RWPE2 (cell line): ENCODE measurements at places on chromosomes 4 and X.

DNA sequence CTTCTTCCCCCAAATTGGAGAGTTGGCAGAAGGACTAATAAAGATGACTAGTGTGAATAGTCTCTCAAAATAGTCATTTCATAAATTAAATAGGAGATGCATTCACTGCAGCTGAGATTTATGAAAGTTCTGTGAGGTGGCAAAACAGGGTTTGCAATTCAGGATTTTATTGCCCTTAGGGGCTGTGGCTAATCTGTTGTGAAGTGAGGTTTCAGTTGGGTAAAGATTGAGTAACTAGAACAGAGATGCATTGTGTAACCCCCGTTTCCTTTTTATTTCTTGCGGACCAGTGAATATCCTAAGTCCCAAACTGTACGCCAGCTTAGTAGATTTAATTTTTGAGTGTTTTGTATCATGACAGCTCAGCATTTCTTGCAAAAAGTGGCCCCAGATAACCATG is 16.2 kb upstream of the SCRG1 start:
- no peak overlapping the region for H3K4me3 ChIP-seq
- H3K27me3 ChIP-seq, result no peaks in the 10 kb centered on the region

DNA sequence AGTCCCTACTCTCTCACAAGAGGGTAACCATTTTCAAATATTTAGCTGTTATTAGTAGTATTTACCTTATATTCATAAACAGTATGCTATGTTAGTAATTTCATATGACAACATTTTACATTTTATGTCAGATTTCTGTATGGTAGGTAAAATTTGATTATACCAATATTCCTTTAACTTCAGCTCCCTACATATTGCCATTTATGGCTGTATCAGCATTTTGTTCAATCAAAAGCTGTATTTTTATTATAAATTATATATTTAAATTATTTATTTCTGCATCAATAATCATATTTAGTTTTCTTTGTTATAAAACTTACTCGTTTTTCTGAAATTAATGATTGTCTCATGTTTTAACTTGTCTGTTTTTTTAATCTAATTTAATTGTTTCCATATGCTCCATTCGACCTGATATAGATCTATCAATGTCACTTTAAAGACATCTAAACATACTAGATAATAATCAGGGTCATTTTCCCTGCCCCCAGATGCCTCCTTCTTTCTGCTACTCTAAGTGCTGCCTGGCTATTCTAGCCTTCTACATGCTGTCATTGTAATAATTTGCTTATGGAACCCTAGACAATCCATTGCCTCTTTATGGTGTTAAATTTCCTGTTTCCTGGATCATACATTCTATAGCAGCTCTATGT is 1976.7 kb upstream of the ADGRL3 start:
- DNase-seq, result no peak
- H3K27ac ChIP-seq, result no peak overlapping the region
- no peaks in the 10 kb centered on the region for H3K36me3 ChIP-seq
- H3K4me1 ChIP-seq, result no peaks in the 10 kb centered on the region

- H3K36me3 ChIP-seq, result no peaks in the 10 kb centered on the region
- no peak for DNase-seq
- H3K27me3 ChIP-seq, result no peaks in the 10 kb centered on the region
- no peak overlapping the region for H3K27ac ChIP-seq
- H3K4me3 ChIP-seq, result no peak overlapping the region
Observed at GRCh38 chr4:128338634-128339355, 51.2 kb upstream of the PGRMC2 start.

GRCh38 chr4:77819404-77819842 is 255 bp upstream of the CNOT6L start:
- H3K27me3 ChIP-seq, result no peaks in the 10 kb centered on the region
- no peak for DNase-seq
- peak overlapping the region; percentile 86 for H3K27ac ChIP-seq
- peaks cover 15% of the 10 kb centered on the region for H3K4me1 ChIP-seq
- H3K4me3 ChIP-seq, result peak overlapping the region; percentile 79

DNA sequence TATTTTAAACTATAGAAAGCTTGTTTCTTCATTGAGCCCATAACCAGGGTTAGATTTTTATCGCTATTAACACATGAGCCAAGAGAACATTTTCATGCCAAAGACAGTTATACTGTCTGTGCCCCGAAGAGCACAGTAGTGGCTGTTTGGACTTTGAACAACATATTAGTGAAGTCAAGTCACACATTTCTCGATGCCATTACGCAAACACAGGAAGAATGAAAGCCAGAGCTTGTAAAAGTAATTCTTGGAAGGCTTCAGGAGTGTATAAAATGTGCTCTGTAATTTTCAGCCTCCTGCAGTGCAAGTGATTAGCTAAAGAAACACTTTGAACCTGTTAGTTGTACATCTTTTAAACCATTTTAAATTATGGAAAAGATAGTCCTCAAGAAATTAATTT is 590.7 kb upstream of the PITX2 start:
- H3K4me1 ChIP-seq, result no peaks in the 10 kb centered on the region
- no peak overlapping the region for H3K27ac ChIP-seq
- H3K4me3 ChIP-seq, result no peak overlapping the region
- H3K27me3 ChIP-seq, result no peaks in the 10 kb centered on the region
- no peak for DNase-seq
- H3K36me3 ChIP-seq, result no peaks in the 10 kb centered on the region
